ENCODE measurements at places on chromosomes 6 and 20. TPM values are rescaled to one million over a fixed set of nuclear protein-coding genes. Genes with fewer than 3 reads are reported as not detected.

The SLC35F1 gene
- 4.8 TPM for total RNA-seq

The VWA7 gene
- 9.5 TPM for total RNA-seq

The ANGPT4 gene
- not detected for total RNA-seq

The POLR1H gene
- 12.2 TPM for total RNA-seq

The BMP7 gene
- total RNA-seq = 23.2 TPM

The CLPSL2 gene
- not detected for total RNA-seq

DNA sequence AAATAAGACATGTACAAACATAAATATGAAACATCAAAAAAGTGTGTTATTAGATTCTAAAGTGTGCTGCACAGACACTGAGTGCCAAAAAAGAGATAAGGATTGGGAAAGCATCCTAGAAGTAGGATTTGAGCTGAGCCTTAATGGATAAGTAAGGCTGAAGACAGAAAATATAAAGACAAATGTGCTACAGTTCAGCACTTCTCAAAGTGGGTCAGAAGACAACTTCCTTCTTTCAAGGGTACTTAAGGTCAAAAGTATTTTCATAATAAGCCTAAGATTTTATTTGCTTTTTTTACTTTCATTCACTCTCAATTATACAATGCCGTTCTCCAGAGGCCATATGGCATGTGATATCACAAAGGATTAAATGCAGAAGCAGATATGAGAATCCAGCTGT, 16.8 kb downstream of the USP45 start:
- DNase-seq = no peak

- no peak for DNase-seq
Measured at GRCh38 chr6:165626711-165627110, 36.3 kb downstream of the PDE10A start.

DNA sequence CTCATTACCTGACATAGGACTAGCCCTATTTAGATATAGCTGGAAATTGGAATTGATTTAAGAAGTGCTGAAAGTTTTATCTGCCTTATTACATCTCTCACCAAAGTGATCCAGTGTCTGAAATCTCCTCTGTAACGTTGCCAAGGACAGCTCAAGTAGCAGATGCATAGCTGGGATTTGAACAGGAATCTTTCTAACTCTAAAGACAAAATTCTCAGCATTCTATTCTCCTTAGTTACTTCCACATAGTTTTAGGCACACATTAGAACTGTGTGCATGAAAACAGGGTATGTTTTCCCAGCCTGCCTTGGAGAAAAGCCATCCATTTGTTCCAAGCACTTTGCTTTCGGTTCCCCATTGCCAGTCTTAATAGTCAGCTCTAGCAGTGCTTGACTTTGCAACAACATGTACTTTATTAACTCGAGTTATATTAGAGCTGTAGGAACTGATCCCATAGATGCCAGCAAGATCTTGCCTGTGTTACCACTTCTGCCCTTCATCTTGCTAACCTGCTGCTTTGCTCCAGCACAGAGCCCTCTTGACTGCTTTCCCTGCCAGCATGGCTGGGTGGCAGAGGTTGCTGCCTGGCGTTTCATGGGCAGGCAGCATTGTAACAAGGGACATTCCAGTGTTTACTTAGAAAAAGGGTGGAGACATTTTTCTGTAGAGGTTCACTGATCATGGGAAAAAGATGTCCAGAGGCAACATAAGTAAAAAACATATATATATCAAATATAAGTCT, 56.1 kb upstream of the STMND1 start:
- no peak for DNase-seq

GRCh38 chr6:26199773-26200764, 112.8 kb downstream of the HFE start:
- DNase-seq = no peak

- peak; percentile 72 for DNase-seq
Measured at GRCh38 chr6:163585932-163586437, 171.5 kb downstream of the QKI start.

DNA sequence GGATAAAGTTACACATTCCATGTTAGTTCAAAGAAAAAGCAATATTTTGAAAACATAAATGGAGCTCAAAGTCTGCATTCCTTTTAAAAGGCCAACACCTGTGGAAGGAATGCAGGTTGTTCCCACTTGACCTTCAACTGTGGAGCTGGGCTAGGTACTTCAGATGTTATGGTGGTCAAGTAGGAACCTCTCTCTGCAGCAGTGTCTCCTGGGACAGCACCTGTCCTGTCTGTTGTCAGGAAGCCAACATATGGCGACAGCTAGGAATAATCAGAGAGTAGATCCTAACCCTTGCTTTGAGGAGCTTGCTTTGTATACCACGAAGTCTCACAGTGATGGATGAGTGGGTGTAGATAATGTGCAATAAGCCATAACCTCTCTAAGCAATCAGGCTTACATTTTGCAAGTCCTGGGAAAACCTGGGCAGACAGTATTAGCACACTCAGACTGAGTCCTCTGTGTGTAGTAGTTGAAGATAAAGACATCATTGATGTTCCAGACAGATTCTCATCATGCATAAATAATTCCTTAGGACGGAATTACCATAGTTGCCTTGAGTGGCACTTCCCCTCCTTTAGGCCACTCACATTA, 347.5 kb downstream of the PRL start:
- no peak for DNase-seq

- DNase-seq = no peak
Measured at GRCh38 chr6:82914511-82914910, 151.1 kb downstream of the UBE3D start.

Data from Right ventricle myocardium superior (tissue), 1 donor.